ENCODE measurements at places on chromosomes 2 and 18. TPM values are rescaled to one million over a fixed set of nuclear protein-coding genes. Genes with fewer than 3 reads are reported as not detected.

- no peaks in the 10 kb centered on the region for H3K27me3 ChIP-seq
- H3K36me3 ChIP-seq = no peaks in the 10 kb centered on the region
- H3K4me1 ChIP-seq = peaks cover 97% of the 10 kb centered on the region
- H3K4me3 ChIP-seq = no peak overlapping the region
Observed at GRCh38 chr2:217919781-217920351, 82.9 kb downstream of the TNS1 start.

- H3K4me3 ChIP-seq = no peak overlapping the region
- DNase-seq = no peak
- H3K27me3 ChIP-seq = no peaks in the 10 kb centered on the region
- H3K4me1 ChIP-seq = no peaks in the 10 kb centered on the region
Observed at GRCh38 chr18:7388741-7389140, 157.9 kb downstream of the LRRC30 start.

DNA sequence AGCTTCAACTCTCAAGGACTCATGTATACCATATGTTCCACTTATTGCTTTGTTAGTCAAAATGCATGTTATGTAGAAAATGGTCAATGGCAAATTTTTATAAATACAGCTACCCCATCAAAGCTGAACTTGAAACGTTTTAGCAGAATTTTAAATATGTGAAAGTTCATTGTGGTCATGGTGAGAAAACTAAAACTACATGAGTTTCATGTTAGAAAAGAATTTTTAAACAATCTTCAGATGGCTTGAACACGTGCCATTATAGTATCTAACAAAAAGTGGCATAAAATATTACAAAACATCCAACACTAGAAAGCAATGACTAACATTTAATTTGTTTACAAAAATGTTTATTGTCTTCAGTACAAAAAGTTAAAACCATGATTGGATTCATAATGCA is 246.0 kb upstream of the KCNJ3 start:
- no peaks in the 10 kb centered on the region for H3K27me3 ChIP-seq
- no peaks in the 10 kb centered on the region for H3K36me3 ChIP-seq
- DNase-seq = no peak
- no peaks in the 10 kb centered on the region for H3K4me1 ChIP-seq
- no peak overlapping the region for H3K27ac ChIP-seq

GRCh38 chr2:110958346-110959119 is 162.2 kb upstream of the BCL2L11 start:
- no peaks in the 10 kb centered on the region for H3K4me1 ChIP-seq
- no peak overlapping the region for H3K27ac ChIP-seq
- H3K4me3 ChIP-seq = no peak overlapping the region
- no peak for DNase-seq
- no peaks in the 10 kb centered on the region for H3K27me3 ChIP-seq
- H3K36me3 ChIP-seq = no peaks in the 10 kb centered on the region

Gene CAVIN2
- 50.6 TPM for total RNA-seq

Gene HOXD3
- total RNA-seq = 11.8 TPM

Gene CTAGE1
- total RNA-seq = not detected
